T-helper 17 cell (primary cell): ENCODE measurements at places on chromosomes 16 and 17.

GRCh38 chr16:22360963-22361659 is 13.3 kb downstream of the CDR2 start:
- no peak for DNase-seq

GRCh38 chr17:37147301-37147812 is 198.6 kb downstream of the AATF start:
- no peak for DNase-seq

- DNase-seq: peak; percentile 11
These were observed 54.1 kb upstream of the BCAR1 start for GRCh38 chr16:75305364-75306098.

DNA sequence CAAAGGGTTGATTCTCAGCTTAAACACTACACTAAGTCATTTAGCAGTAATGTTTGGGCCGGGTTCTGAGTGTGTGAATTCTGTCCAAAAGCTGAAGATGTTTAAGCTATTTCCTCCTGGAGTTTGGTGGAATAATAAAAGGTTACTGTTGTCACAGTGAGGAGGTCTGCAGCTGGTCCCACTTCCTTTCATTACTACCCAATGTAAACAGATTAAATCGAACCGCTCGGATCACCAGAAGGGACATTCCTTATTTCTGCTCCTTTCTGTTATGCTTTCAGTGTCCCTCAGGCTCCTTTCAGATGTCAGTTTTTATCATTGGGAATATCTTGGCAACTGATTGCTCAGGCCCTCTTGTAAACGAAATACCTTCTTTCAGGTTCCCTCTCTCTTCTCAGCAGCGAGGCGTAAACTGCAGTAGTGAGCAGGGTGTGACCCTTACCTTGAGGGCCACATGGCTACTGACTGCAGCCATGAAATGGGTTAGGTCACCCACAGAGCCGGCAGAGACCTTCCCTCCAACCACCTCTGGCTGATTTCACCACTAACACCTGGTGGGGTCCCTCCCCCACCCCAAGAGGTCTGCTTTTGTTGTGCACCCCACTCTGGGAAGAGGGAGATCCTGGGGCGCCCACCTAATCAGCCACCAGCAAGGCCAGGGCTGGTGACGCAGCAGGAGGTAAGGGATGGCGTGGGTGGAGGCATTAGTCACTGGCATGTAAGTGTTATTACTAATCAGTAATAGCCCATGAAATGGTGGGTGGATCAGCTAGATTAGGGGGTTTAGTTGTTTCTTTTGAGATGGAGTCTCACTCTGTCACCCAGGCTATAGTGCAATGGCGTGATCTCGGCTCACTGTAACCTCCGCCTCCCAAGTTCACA is 117.6 kb downstream of the VPS53 start:
- DNase-seq: no peak

DNA sequence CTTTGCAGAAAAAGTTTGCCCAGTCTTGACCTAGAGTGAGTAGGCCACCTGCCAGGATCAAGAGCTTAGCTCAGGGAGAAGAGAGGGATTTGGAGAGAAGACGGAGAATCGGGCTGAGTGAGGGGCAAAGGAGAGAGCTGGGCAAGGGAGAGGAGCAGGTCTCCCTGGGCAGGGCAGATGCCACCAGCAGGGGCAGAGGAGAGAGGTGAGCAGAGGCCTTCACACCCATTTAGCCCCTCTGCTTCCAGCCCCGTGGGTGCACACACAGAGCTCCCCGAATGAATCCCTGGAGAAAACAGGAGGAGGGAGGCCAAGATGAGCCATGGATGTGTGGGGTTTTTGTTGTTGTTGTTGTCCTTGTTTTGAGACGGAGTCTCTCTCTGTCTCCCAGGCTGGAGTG is 29.2 kb downstream of the TBX4 start:
- no peak for DNase-seq

DNA sequence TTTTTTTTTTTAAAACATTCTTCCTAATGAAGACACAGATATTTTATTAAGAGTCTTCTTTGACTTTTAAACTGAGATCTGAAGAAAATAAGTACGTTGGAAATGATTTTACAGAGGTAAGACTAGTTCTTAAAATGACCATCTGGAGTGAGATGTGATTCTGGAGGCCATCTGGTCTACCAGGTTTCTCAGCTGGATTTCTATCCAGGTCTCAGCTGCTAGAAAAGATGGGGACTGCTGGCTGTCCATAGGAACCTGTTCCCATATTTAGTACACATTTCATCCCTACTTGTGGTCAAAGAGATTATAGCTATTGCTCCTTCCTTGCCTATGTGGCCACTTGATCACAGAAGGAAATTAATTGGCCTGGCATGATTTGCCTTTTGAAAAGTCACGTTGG is 12.2 kb downstream of the PMFBP1 start:
- no peak for DNase-seq

GRCh38 chr17:81328978-81329926 is 34.1 kb upstream of the SLC38A10 start:
- DNase-seq: no peak

- DNase-seq: no peak
These were observed 12.0 kb upstream of the RNF157 start for GRCh38 chr17:76252040-76252954.

DNA sequence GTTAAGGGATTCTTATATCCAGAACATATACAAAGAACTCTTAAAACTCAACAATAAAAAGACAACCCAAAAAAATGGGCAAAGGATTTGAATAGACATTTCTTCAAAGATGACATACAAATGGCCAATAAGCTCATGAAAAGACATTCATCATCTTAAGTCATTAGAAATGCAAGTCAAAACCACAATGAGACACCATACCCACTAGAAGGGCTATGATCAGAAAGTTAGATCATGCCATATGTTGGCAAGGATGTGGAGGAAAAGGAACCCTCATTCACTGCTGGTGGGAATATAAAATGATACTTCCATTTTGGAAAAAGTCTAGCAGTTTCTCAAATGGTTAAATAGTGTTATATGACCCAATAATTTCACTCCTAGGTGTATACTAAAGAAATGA is 9.4 kb downstream of the PLD6 start:
- DNase-seq: no peak

DNA sequence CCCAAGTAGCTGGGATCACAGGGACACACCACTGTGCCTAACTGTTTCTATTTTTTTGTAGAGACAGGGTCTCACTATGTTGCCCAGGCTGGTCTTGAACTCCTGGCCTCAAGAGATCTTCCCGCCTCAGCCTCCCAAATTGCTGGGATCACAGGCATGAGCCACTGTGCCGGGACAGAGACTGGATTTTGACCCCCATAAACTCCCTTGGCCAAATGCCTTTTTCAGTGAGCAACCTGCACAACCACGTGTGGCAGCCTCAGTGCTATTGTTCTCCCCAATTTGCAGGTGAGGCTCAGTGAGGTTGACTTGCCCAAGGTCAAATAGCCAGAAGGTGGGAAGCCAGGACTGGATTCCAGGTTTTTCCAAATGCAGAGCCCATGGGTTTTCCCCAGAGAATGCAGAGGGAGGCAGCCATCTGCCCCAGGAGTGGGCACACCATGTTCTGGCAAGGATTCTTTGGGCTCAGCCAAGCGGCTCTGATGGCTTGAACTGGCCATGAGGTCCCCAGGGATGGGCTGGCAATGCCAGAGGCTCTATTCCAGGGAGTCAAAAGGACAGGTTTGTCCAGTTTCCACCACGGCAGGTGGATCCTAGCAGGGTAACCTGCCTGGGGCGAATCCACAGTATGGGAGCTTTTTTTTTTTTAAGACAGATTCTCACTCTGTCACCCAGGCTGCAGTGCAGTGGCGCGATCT is 1.8 kb downstream of the IL27 start:
- no peak for DNase-seq

GRCh38 chr17:77332981-77333685 is 192.4 kb downstream of the SEC14L1 start:
- DNase-seq: no peak

DNA sequence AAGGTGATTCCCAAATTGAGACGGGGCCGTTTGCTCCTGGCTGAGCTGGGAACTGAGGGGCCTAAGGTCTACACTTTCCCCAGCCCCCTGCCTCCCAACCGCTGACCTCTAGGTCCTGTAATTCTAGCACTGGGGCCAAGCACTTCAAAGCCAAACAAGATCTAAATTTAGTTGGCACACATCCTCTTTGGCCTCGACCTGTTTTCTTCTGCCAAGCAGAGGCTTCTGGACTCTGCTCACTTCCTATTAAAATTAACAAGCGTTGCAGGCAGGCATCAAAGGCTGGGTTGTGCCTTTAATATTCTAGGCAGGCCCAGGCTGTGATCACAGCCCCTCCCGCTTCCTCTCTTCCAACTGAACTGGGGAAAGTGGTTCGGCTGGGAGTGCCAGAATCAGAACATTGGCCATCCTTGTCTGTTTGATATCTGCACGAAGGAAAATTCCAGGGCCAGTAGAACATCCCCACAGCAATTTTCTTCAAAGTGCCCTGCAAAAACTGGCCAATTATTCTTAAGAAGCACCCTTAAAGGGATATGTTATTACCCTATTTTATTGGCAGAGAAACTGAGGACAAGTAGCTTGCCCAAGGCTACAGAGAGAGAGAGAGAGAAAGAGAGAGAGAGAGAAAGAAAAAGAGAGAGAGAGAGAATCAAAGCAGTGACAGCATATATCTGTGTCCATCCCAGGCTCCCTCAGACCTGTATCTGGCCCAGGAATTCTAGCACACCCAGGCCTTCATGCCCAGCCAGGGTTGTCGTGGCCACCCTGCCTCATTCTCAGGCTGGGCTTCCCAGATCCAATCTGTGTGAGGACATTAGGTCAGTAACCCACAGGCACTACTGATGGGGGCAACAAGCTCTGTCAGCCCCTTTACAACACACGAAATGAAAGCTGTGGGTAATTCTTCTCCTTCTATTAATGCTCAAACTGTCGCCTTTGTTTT is 12.8 kb upstream of the MT4 start:
- DNase-seq: no peak

- peak; percentile 61 for DNase-seq
These were observed at the start of gene ITGB4 for GRCh38 chr17:75720656-75721462. Gene ITGB4, plus strand, starts transcription at chr17:75721459. Its CDS starts 3,245 bp downstream, at chr17:75724704.

GRCh38 chr16:3465301-3465700 is 21.8 kb downstream of the NAA60 start:
- no peak for DNase-seq

DNA sequence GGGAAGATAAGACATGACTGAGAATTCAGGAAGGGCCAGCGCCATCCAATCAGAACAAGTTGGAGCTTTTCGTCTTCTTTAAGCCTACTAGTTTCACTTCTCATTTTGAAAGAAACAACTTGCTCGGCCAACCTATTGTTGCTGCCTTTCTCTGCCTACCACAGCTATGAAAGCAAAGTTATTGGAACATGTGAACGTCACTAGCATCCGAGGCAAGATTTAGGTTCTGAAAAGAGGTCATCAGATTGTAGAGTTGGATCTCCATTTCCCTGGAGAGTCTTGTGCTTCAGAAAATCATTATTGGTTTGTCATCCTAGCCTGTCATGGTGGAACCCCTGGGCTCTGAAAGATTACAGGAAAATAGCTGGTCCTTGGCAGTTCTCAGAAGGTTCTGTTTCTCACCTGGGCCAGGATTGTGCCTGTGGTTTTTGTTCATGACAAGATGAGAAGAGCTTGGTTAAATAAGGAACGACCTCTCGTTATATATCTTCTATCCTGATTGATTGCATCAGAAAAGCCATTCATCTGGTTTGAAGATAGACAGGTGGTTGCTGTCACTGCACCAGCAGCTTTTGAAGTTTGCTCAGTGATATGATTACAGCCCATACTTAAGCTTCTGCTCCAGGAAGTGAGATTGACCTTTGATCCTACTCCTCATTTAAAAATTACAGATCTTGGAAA is 25.3 kb downstream of the CDH13 start:
- DNase-seq: no peak

- no peak for DNase-seq
These were observed 549.3 kb upstream of the HSBP1 start for GRCh38 chr16:83258366-83258928.
